ENCODE measurements at places on chromosomes 16 and 17. TPM values are rescaled to one million over a fixed set of nuclear protein-coding genes. Genes with fewer than 3 reads are reported as not detected.

The MRPL58 gene
- 60.9 TPM for total RNA-seq

The RAMP2 gene
- 40.5 TPM for total RNA-seq

GRCh38 chr17:44924107-44924544 is 8.8 kb upstream of the GFAP start:
- no peak overlapping the region for H3K4me3 ChIP-seq
- no peak overlapping the region for H3K27ac ChIP-seq
- peaks cover 18% of the 10 kb centered on the region for H3K4me1 ChIP-seq

- peak; percentile 52 for DNase-seq
- H3K4me1 ChIP-seq, result peaks cover 2% of the 10 kb centered on the region
- H3K4me3 ChIP-seq, result no peak overlapping the region
- no peaks in the 10 kb centered on the region for H3K36me3 ChIP-seq
Observed at GRCh38 chr16:71610936-71611871, 14.8 kb upstream of the MARVELD3 start.

- no peak for DNase-seq
- no peak overlapping the region for H3K4me3 ChIP-seq
- H3K27me3 ChIP-seq, result no peaks in the 10 kb centered on the region
Observed at GRCh38 chr16:270381-271255, 5.1 kb downstream of the RGS11 start.

- DNase-seq, result no peak
- H3K4me1 ChIP-seq, result no peaks in the 10 kb centered on the region
- no peak overlapping the region for H3K27ac ChIP-seq
- H3K4me3 ChIP-seq, result no peak overlapping the region
- no peaks in the 10 kb centered on the region for H3K36me3 ChIP-seq
Observed at GRCh38 chr16:12628536-12628935, 175.2 kb downstream of the CPPED1 start.

Measured in heart left ventricle (tissue), 16 donors.